IMR-90 (cell line): ENCODE measurements at places on chromosomes 16 and 17. TPM values are rescaled to one million over a fixed set of nuclear protein-coding genes. Genes with fewer than 3 reads are reported as not detected.
A peak's percentile ranks its signal among the peaks of the same experiment; 100 is the strongest.

- DNase-seq, result no peak
Measured at GRCh38 chr16:5504064-5504781, 406.6 kb upstream of the EEF2KMT start.

GRCh38 chr17:27721797-27722196 lies 78.5 kb downstream of the NOS2 start:
- no peak for DNase-seq

Gene GRAPL
- total RNA-seq, result not detected in 2 replicates

Gene RNF112
- 1.7 and 2.5 TPM in 2 replicates for total RNA-seq

Gene OR1A1
- not detected in 2 replicates for total RNA-seq

GRCh38 chr16:1696863-1697262 lies 9.1 kb upstream of the MAPK8IP3 start:
- DNase-seq, result no peak

DNA sequence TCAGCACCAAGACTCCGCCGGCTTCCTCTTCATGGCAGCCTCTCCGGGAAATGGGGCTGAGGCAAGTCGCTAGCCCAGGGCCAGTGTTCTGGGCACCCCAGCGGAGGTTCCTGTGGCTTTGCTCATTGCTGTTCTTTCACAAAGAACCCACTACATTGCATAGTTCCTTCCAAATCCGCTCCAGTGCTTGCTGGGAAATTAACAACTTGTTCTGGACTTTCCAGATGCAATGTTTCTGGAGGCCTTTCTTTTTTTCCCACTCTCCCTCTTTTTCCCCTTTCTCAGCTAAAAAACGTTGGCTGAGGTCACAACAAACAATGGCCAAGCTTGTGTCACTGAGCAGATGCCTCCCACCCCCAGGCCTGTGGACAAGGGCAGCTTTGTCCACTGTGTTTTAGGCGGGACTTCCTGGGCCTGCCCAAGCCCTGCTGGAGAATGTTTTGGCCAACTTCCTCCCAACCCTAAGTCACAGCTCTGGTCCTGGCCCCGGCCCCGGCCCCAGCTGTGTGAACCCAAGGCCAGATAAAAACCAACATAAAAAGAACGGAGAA lies 131.5 kb upstream of the RCVRN start:
- DNase-seq, result no peak

DNA sequence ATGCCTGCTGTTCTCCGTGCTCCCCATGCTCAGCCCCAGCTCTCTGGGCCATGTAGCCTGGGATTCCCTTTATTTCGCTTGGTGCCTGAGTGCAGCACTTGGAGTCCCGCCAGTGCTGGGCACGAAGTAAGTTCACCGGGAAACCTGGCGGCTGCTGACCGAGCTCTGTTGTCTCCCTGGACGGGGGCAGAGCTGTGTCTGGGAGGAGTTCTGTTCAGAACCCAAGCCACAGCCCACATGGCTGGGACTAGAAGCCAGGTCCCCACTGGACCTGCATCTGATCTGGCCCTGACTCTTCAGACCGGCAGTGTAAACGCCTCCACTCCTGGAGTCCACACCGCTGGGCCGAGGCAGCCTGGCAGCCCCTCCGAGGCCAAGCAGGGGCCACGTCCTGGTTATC lies 37.5 kb upstream of the CIBAR2 start:
- DNase-seq, result no peak

- DNase-seq, result no peak
Measured at GRCh38 chr17:28667870-28668269, 5.9 kb downstream of the SUPT6H start.

- no peak for DNase-seq
Measured at GRCh38 chr16:81521141-81521626, 76.6 kb downstream of the CMIP start.

- no peak for DNase-seq
Measured at GRCh38 chr17:64632194-64632593, 29.9 kb downstream of the SMURF2 start.

- no peak for DNase-seq
Measured at GRCh38 chr17:17305281-17305801, 2.2 kb downstream of the NT5M start.

DNA sequence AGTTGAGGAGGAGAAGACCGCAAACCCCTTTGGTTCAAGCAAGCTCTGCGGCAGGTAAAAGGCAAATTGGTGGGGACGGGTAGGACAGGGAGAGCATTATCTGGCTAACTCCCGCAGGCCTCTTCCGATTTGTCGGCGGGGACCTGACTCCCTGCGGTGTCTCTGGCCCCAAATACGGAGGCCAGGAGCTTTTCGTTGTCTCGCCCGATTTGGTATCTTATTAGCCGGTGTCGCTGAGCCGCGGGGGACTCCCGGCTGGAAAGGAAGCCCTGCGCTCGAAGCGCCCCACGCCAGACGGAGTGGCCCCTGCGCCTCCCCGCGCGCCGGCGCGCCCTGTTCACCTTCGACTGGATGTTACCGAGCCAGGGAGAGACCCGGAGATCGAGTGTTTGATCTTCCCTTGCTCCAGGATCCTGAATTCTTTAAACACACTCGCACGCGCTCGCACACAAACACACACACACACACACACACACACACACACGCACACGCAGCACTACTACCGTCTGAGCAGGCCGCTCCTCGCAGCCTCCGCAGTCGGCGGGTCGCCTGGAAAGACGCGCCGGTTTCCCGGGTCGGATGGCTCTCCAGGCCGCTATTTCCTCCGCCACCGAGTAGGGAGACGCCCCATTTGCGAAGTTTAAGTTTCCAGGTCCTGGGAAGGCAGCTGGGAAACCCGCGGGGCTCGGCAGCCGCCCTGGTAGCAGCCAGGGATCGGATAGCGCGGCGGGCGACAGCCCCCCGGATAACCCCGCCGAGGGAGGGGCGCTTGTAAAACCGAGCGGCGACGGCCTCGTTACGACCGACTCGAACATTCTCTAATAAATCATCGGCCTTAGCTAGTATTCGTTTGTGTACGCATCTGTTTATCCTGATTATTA lies 3.3 kb downstream of the PRAC1 start:
- no peak for DNase-seq

DNA sequence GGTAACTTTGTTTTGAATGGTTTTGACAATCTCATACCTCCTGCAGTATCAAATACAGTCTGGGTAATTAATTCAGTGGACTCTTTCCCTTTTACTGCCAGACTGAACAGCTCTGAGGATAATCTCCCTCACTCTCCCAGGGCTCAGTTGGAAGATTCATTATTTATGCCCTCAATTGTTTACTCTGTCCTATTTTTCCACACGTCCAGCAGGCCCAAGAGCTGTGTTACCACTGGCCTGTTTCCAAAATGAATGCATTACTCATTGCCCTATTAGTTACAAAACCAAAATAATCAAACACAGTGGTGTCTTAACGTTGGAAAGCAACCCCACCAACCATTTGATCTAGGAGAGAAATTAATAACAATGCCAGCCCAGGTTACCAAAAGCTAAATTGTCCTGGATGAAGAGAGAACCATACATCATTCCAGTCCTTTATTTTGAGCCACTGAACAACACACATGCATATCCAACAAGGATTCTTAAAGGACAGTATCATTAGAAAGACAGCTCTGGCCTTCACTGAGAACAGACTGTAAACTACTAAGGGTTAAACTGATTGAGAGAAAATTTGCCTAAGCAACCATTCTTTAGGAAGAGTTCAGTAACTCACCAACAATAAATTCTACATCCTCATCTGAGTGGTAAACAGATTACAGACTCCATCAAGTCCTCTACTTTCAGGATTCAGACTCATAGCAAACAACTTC lies 34.5 kb downstream of the FAM222B start:
- peak; percentile 92 for DNase-seq

GRCh38 chr16:86033016-86033474 lies 134.1 kb downstream of the IRF8 start:
- no peak for DNase-seq
